B cell (primary cell): ENCODE measurements at places on chromosomes 12 and 14.
A peak's percentile ranks its signal among the peaks of the same experiment; 100 is the strongest.

DNA sequence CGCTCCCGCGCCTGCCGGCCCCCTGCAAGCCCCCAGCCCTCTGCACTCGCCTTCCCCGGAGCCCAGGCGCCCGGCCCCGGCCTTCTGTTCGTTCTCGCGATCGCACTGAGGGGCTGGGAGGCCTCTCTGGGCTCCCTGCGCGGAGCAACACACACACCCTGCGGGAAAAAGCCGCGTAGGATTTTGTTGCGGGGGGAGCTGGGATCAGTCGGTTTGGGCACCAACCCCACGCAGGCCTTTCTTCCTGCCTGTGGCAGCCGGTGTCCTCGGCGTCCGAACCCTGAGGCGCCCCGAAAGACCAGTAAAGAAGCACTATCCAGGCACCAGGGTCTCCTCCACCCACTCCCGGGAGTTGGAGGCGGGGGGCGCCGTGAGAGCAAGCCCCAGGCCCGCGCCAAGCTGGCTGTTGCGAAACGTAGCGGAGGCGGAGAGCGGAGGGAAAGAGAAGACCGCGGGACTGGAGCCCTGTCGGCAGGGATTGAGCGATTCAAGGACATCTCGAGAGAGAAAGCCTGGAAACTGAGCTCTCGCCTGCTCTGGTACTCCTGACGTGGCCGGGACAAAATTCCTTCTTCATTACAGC, 1.9 kb upstream of the HOXC5 start:
- DNase-seq: peak; percentile 36
- no peak overlapping the region for H3K4me3 ChIP-seq
- no peaks in the 10 kb centered on the region for H3K36me3 ChIP-seq

DNA sequence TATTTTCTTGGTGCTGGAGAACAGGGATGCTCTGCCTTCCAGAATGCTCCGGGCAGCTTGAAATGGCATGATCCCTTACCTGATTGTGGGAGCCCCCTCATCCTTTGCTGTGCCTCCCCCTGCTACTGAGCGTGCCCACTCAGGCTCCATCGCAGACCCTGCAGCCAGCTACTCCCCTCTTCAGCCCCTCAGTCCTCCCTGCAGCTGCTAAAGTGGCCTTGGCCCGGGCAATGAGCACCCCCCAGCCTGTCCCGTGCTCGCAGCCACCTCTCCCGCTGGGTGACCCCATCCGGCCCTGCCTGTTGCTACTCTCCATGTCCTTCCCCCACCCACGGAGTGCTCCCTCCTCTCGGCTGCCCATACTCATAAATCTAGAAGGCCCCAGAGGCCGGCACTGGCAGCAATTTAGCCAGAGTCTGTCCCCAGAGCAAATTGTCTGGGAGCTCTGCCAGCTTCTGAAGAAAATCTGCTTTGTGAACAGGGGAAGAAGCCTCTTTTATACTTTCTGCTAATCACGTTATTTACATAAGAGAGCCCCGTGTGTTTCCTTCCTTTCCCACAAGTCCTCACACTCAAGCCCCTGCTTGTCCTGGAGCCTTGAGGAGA, 143.7 kb upstream of the FRMD6 start:
- H3K4me3 ChIP-seq: no peak overlapping the region
- no peaks in the 10 kb centered on the region for H3K4me1 ChIP-seq
- H3K36me3 ChIP-seq: no peaks in the 10 kb centered on the region
- no peak for DNase-seq

DNA sequence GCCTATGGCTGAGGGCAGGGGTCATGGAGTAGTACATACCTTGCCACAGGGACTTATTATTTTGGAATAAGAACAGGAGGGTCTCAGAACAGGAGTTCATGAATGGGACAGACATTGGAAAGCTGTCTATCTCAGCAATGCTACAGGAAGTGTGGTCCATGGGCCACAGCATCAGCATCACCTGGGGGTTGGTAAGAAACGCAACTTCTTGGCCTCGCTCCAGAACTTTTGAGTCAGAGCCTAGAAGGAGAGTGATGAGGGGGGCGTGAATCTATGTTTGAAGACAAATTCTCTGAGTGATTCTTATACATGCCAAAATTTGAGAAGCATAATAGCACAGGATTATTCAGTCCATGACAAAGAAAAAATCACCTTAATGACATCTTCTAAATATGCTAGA, 156.6 kb downstream of the RPAP3 start:
- no peak for DNase-seq
- peaks cover 5% of the 10 kb centered on the region for H3K4me1 ChIP-seq
- H3K4me3 ChIP-seq: no peak overlapping the region
- H3K27me3 ChIP-seq: no peaks in the 10 kb centered on the region
- H3K27ac ChIP-seq: no peak overlapping the region
- H3K36me3 ChIP-seq: no peaks in the 10 kb centered on the region

DNA sequence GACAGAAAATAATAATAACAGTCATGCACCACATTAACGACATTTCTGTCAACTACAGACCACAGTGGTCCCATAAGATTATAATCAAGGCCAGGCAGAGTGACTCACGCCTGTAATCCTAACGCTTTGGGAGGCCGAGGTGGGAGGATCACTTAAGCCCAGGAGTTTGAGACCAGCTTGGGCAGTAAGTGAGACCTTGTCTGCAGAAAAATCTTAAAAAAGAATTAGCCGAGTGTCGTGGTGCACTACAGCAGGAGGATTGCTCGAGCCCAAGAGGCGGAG, 8.6 kb downstream of the NAB2 start:
- peaks cover 71% of the 10 kb centered on the region for H3K36me3 ChIP-seq
- no peak for DNase-seq
- H3K27me3 ChIP-seq: no peaks in the 10 kb centered on the region
- H3K27ac ChIP-seq: no peak overlapping the region

DNA sequence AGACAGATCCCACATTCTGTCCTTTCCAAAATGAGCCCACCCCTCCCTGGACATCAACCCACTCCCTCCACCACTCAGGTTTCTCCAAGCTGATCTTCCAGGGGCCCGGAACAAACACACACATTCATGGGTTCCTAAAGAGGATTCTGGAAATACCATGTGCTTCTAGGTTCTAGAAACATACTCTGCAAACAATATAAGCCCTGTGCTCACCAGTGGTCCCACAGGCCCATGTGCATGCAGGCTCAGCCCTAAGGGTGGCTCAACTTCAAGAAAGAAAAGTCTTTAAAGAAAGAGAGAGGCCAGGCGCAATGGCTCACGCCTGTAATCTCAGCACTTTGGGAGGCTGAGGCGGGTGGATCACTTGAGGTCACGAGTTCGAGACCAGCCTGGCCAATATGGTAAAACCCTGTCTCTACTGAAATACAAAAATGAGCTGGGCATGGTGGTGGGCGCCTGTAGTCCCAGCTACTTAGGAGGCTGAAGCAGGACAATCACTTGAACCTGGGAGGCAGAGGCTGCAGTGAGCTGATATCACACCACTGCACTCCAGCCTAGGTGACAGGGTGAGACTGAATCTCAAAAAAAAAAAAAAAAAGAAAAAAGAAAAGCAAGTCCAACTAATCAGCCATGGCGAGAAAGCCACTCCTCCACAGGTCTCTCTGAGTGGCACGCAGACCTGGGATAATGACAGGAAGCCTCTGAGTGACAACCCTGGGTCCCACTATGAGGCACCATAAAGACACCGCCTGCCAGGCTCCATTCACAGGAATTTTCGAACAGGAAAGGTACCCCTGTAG, 59.5 kb upstream of the PNMA1 start:
- peaks cover 88% of the 10 kb centered on the region for H3K4me1 ChIP-seq
- H3K27me3 ChIP-seq: no peaks in the 10 kb centered on the region
- DNase-seq: no peak
- no peaks in the 10 kb centered on the region for H3K36me3 ChIP-seq
- no peak overlapping the region for H3K4me3 ChIP-seq

DNA sequence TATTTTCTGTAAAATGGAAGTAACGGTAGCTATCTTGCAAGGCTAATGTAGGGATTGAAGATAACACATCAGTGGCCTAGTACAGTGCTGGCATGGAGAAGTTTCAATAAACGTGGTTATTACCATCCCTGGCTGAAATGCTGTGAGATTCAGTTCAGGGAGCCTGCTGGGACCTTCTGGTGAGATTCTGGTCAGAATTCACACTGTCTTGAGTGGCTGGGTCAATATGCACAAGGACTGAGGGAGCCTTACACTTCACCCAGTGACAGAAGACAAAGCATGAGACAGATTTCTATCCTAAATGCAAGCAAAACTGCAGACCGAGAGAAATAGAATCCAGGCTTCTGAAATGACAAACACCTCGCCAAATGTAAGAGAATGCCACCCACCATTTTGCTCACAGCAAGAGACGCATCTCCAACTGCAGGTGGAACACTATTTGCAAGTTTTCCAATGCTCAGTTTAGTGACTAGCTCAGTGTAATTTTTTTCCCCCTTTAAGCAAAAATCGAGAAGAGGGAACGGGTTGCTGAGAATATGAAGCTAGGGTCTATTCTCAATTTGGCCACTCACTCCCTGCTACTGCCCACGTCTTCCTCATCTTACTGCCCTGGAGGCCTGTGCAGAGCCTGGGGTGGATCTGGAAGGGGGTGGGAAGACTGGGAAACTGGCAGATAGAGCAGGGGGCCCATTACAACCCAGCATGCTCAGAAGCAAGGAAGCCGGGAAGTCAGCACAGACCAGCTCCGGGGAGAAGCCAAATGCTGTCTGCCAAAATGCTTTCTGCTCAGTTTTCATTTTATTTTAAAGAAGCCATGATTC, 201.3 kb downstream of the TTC7B start:
- no peaks in the 10 kb centered on the region for H3K27me3 ChIP-seq
- no peaks in the 10 kb centered on the region for H3K36me3 ChIP-seq
- no peaks in the 10 kb centered on the region for H3K4me1 ChIP-seq
- H3K4me3 ChIP-seq: no peak overlapping the region
- no peak overlapping the region for H3K27ac ChIP-seq
- no peak for DNase-seq

DNA sequence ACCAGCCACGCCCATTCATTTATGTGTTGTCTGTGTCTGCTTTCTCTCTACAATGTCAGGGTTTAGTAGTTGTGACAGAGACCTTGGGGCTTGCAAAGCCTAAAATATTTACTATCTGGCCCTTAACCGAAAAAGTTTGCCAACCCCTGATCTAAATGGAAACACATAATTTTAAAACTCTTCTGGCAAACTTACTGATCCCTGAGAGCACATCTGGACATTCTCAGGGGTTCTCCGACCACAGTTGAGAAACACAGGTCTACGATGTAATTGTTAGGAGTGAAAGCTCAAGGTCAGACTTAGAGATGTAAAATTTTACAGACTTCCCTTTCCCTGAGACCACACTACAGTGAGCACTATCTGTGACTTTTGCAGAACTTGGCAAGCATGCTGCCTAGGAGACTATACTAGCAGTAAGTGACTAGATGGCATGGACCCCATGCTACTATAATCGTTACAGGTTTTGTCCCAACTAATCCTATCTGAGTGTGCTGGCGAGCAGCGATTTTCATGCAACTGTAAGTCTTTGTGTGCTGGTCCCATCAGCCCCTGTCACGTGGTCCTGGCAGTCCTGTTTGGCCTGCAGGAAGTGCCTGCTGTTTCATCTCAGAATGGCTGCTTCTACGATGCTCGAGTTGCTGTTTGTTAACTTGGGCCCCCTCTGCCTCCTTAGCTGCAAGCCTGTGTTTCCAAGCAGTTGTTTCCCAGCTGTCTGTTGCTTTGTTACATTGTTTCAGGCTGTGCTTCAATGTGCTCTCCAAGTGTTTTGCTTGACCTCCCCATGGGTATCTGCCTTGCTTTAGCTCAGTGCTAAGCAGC, 21.6 kb downstream of the TMTC2 start:
- no peaks in the 10 kb centered on the region for H3K27me3 ChIP-seq
- no peak overlapping the region for H3K4me3 ChIP-seq
- no peak overlapping the region for H3K27ac ChIP-seq
- no peak for DNase-seq

- H3K36me3 ChIP-seq: no peaks in the 10 kb centered on the region
- H3K27me3 ChIP-seq: no peaks in the 10 kb centered on the region
- H3K4me3 ChIP-seq: no peak overlapping the region
- H3K27ac ChIP-seq: no peak overlapping the region
These were observed 146.6 kb downstream of the DPY19L2 start for GRCh38 chr12:63521706-63522105.

GRCh38 chr14:55130196-55130550, 1.1 kb downstream of the LGALS3 start:
- H3K4me1 ChIP-seq: peaks cover 7% of the 10 kb centered on the region
- peak overlapping the region; percentile 64 for H3K4me3 ChIP-seq
- no peaks in the 10 kb centered on the region for H3K27me3 ChIP-seq
- no peak for DNase-seq
- H3K36me3 ChIP-seq: no peaks in the 10 kb centered on the region
- H3K27ac ChIP-seq: no peak overlapping the region

DNA sequence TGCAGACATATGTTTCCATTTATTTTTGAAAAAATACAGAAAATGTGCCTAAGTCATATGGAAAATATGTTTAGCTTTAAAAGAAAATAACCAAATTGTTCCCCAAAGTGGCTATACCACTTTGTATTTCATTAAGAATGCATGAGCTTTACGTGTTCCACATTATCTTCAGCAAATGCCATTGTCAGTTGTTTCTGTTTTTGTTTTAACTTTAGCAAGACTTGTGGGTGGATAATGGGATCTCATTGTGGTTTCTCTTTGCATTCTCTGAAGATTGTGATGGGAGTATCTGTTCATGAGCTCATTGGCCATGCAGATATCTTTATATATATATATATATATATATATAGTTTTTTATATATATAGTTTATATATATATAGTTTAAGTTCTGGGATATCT, 181.5 kb downstream of the CCER1 start:
- no peaks in the 10 kb centered on the region for H3K27me3 ChIP-seq
- no peak for DNase-seq
- no peaks in the 10 kb centered on the region for H3K36me3 ChIP-seq
- H3K4me1 ChIP-seq: no peaks in the 10 kb centered on the region
